ENCODE measurements at places on chromosomes 6 and 20.

DNA sequence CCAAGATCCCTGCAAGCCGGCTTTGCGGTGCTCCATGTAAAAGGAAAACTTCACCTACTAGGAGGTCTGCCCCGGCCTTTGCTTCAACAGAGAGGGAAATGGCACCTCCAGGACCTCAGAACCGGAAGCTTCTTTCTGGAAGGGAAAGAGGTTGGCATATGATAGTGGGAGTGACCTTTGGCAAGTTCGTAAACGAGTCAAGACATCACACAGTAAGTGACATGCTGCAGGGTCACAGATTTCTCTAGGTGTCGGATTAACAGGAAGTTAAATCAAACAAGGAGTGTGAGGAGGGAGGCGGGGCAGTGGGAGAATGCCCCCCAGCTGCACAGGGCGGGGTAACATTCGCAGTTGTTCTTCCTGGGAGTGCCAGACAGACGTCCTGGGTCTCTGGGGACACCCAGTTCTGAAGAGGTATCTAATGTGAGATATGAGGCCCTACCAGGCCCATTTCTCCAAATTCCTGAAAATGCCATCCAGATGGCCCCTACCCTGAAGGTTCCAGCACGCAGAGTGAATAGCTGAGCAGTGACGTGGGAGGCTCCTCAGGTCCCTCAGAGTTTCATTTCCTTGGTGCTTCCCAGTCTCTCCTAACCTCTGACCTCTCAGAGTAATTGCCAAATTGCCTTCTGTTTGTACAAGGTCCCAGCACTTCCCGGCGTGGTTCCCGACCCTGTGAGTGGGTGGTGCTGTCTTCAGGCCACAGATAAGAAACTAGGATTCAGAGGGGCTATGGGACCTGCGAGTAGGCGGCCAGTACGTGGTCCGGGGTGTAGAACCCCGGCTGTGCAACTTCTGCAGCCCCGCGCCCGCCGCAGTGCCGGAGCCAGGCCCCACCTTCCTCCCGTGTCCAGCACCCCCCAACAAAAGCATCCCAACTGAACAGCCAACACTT is 1.9 kb downstream of the RRBP1 start:
- DNase-seq: no peak

DNA sequence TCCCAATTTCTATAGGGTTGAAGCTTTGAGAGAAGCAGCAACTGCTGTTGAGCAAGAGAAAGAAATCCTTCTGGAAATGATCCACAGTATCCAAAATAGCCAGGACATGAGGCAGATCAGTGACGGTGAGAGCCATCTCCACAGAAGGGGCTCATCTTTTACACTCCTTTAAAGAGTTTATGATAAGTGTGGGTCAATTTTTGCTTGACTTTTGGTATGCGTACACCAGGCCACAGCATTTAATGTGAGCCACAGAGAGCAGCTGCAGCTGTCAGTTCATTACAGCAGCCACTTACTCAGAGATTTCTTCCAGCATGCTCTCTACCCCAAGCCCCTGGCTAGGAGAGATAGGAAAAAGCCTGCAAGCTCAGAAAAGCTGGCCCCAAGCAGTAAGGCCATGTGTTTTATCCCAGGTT is 9.9 kb downstream of the BAG2 start:
- DNase-seq: no peak

GRCh38 chr6:35165630-35166071 is 24.5 kb upstream of the TCP11 start:
- DNase-seq: no peak

DNA sequence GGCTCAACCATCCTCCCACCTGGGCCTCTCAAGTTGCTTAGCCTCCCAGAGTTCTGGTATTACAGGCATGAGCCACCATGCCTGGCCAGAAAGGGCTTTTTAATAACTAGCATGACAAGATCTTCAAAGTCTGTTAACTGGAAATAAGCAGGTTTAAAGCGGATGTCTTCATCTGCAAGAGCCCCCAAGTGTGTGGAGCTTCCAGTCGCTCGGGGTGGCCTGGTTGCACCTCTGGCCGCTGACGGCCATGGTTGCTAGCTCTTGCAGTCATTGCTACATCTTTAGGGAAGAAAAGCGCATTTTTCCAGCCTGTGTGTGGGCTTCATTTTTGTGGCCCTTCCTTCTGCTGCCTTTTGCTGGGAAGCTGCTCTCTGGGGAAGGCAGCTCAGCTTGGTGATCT is 7.8 kb downstream of the ARFGAP1 start:
- DNase-seq: no peak
